COR-L47 (cell line): ENCODE measurements at places on chromosomes 11 and 22.

DNA sequence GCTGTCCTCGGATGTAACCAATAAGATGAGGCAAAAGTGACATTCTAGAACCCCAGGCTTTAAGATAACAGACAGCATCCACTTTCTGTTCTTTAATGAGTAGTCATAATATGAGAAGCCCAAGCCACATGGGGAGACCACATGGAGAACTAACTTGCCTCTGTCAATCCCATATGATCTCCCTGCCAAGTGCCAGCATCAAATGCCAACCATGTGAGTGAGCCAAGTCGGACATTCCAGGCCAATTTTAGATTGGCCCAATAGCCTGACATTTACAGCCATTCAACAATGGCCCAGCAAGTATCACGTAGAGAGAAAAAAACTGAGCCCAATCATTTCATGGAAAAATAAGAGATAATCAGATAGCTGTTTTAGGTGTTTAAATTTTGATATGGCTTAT, 2048.3 kb upstream of the RAG2 start:
- no peak for DNase-seq

GRCh38 chr22:38230108-38230825, 28.5 kb downstream of the MAFF start:
- peak; percentile 26 for DNase-seq

GRCh38 chr11:65399249-65399648, 12.8 kb downstream of the FRMD8 start:
- DNase-seq, result no peak

DNA sequence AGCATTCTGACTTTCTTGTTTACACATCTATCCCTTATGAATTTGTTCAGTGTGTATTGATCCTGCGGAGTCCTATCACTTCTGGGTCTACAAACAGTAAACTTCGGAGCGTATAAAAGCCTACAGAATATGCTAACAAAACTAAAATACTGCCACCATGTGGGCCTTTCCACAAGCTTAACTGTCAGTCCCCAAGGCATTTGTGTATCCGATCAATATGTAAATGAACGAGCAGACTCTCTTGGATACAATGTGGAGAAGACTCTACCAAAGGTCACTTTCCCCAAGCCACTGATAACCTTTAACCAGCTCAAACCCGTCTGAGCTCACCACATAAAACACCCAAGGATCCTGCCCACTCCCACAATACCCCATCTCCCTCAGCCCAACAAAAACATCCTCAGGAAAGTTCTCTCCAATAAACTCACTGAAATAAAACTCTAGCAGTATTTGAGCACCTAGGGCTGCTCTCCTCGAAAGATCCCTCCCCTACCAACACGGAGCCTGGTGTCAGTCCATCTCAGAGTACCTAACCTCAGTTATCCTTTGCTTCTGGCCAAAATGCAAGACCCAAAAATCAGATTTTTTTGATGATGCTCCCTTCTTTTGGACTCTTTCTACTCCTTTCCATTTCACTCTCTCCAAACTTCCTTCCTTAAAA, 17.8 kb downstream of the ADA2 start:
- DNase-seq, result no peak

DNA sequence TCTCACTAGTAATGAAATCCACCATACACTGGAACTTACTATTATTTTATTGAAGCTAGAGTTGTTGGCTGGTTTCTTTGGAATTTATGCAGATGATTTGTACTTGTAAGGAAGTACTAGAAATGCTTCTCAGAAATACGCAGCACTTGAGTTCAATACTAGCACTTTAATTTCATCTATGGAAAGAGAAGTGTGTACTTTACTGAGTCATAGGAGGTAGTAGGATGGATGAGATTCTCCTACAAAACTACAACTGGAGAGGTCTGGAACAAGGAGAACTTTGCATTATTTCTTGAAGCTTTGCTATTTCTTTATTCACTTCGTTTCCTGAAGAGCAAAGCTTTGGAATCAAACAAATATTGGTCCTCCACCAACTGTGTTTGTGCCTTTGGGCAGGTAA, 44.1 kb upstream of the CCDC90B start:
- DNase-seq, result no peak
